GM20000 (cell line): ENCODE measurements at places on chromosomes 7 and 10.

DNA sequence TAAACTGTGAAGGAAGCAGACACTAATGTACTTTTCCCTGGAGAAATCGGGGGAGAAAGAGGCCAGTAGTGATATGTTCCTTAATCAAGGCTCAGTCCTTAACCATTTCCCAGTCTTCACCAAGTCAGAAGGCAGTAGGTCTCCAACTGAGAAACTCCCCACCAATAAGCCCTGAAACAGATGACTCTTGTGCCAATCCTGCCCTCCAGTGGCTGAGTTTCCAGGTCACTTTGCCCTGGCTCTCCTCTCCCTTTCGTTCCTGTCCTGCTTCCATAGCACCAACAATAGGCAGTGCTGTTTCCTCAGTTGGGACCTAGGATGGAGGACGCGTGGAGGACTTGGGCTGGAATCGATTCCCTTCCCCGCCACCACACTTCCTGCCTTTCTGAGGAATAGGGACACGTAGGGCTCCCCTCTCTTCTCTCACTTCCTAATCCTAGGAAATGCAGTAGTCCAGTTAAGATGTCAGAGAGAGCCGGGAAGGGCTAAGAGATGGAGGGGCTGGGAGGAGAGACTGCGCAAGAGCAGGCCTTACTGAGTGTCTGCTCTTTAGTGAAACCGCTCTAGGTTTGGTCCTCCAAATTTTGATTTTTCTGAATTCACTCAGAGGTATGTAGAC, 23.4 kb downstream of the ATOH7 start:
- peak; percentile 41 for DNase-seq

- DNase-seq = no peak
Measured at GRCh38 chr7:2260820-2261219, 18.8 kb downstream of the NUDT1 start.

DNA sequence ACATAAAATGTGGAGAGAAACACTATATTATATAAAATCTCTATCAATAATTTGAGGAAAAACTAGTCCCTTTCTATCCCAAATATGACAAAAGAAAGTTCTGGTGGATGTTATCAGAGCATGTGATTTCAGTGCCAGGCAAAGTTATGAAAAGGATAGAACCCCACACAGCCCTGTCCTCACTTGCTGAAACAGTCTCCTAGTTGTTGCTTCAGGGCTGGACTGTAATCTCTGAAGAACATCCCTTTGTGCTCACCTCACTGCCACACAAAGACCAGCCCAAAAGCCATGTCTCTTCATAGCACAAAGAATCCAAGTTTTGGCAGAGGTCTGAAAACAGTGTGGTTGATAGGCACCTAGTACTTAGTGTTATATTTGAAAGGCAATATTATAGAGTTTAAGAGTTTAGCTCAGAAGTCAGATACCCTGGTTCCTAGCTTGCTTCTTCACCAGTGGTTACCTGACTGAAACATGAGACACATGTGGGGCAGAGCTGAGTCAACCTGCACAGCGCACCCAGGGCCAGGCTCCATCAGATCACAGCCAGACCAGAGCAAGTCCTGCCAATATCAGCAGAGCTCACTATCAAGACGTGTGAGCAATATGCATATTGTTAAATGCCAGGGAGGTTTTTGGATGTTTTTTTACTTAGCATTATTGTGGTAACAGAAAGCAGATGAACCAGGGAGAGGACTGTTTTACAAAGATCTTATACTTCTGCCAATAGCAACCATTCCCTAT, 25.0 kb downstream of the CYP3A7 start:
- no peak for DNase-seq

- no peak for DNase-seq
Measured at GRCh38 chr7:155814316-155815276, 2.3 kb upstream of the SHH start.

DNA sequence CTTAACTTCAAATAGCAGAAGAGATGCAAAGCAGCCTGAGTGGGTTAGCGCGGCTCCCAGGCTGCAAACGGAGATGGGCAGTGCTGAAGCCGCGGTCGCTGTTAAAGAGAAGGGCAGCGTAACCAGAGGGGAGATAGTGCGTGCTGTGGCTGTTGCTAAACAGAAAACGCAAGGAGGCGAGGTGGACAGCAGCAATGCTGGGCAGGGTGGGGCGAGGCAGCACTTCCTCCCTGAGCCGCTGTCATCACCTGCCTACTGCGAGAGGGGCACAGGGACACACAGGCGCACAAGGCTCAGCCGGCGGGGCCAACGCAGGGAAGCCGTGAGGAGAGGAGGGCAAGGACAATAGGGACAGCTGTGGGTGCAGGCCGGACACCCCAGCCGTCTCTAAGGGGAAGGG, 137.3 kb downstream of the MAD1L1 start:
- DNase-seq = no peak

DNA sequence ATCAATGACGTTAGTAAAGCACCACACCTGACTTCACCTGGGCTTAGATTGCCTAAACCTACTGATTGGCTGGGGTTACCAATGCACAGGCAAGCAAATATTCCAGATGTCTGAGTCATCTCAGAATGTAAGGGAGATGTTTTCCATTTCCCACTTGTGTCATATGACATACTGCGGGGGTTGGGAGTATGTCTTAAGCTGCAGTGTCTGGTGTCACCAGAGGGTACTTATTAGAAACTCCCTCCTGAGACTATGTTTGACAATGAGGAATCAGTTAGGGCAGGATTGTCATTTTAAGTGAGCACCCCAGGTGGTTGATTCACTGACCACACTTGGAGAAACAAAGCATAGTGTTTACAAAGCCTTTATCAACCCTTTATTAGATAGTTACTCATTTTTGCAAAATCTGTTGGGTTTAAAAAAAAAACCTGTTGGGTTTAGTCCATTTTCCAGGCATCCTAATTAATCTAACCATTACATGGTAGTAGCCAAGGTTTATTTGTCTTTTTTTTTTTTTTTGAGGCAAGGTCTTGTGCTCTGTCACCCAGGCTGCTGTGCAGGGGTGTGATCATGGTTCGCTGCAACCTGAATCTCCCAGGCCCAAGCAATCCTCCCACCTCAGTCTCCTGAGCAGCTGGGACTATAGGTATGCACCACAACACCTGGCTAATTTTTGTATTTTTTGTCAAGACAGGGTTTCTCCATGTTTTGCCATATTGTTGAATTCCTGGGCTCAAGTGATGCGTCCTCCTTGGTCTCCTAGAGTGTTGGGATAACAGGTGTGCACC, 72.5 kb downstream of the CDK6 start:
- DNase-seq = no peak

DNA sequence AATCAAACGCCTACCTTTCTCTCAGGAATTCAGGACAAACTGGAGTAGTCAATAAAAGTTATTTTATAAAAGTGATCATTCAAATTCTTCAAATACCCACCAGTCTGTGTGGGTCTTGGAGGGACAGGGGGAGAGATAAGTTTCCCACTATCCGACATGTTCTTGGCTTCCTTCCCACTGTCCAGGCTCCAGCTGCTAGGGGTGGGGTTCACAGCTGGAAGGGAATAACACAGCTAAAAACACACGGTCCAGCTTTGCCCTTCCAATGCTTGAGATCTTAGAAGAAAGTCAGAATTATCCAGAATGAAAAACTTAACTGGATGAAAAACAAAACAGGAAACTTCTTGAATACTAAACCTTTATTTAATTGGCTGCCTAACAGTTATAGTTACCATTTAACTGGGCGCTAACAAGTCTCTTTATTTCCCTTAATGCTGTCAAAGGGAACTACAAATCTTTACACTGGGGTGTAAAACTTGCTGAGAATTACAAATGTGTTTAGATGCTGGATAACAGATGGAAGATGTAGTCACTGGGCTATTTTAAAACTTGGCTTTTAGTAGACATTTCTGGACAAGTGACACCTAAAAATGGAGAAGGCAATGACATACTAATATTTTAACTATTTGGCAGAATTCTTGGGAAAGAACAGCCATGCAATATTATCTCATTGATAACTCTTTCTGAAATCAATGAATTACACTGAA, 172.8 kb upstream of the IMMP2L start:
- DNase-seq = no peak

DNA sequence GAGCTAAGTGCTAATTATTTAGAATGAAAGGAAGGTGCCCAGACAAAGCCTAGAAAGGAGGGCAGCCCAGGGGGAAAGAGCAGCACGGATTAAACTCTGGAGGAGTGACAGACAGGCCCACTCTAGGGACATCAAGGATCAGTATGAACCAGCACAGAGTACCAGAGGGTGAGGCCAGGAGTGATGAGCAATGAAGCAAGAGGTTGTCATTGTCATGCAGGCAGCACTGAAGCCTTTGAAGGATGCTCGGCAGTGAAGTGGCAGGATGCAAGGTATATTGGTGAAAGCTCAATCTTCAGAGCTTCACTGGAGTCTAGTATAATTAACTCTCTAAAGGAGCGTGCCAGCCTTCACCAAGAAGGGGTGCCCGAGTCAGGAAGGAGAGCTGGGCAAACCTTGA, 112.0 kb upstream of the INHBA start:
- no peak for DNase-seq

GRCh38 chr10:132195366-132196075, 8.8 kb downstream of the DPYSL4 start:
- no peak for DNase-seq

GRCh38 chr7:129090300-129090907, 35.5 kb upstream of the TNPO3 start:
- no peak for DNase-seq

- DNase-seq = no peak
Measured at GRCh38 chr10:133475821-133476640, 22.3 kb downstream of the SCART1 start.

DNA sequence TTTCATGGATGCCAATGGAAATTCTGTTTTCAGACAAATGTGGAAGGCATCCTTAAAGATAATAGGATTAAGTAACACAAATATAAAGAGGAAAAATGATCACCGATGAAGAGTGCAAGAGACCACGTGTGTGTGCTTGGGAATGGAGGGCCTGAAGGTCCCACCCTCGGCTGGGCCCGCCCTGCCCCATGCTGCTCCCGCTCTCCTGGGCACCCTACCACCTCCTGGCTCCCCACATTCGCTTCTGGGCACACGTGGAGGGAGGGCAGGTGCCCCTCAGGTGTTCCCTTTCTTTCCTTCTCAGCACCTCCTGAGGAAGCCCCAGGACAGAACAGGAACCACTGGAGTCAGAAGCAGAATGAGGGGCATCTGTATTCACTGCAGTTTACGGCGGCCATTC, 367.6 kb downstream of the DNAJB6 start:
- no peak for DNase-seq

DNA sequence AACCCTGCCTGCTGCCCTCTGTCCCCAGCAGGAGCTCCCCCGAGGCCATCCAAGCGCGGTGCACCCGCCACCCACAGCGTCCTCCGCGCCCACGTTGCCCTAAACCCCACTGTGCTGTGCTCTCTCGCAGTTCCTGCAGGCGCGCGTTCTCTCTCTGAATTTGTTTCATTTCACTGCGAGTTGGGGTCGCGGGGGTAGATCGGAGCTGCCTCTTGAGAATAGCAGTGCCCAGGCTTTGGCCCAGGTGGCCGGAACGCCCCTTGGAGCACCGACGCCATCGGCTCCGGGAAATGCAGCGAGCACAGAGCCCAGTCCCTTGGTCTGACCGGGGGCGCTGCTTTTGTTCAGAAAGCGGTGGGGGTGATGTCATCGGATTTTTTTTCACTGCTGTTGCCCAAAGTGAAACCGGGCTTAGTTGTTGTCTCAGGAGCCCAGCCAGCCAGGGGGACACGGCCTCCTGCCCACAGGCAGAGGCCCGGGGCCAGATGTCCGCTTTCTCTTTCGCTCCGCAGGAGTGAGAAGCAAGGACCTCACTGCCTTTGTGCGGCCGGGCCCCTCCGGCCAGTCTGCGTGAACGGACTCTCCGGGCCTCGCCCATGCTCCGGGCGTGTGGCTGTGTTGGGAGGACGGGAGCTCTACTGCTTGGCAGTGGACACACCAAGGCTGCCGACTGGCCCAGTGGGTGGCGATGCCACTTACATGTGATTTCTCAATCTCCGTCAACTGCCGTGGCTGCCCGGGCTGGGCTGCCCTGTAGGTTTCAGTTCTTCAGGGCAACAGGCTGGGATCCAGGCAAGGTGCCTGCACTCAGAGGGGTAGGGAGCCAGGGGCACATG, 43.1 kb downstream of the FOXK1 start:
- DNase-seq = peak; percentile 88

GRCh38 chr7:13687500-13687899, 302.0 kb downstream of the ETV1 start:
- DNase-seq = no peak
